CD8-positive, alpha-beta memory T cell (primary cell): ENCODE measurements at places on chromosomes 11 and 22. TPM values are rescaled to one million over a fixed set of nuclear protein-coding genes. Genes with fewer than 3 reads are reported as not detected.
A peak's percentile ranks its signal among the peaks of the same experiment; 100 is the strongest.

- DNase-seq = peak; percentile 16
- no peak overlapping the region for H3K27ac ChIP-seq
- no peak overlapping the region for H3K4me3 ChIP-seq
- H3K27me3 ChIP-seq = no peaks in the 10 kb centered on the region
- H3K36me3 ChIP-seq = no peaks in the 10 kb centered on the region
These were observed 56.0 kb downstream of the GLYATL2 start for GRCh38 chr11:58788355-58789023.

Gene C11orf71
- polyA plus RNA-seq = 10.0 TPM

DNA sequence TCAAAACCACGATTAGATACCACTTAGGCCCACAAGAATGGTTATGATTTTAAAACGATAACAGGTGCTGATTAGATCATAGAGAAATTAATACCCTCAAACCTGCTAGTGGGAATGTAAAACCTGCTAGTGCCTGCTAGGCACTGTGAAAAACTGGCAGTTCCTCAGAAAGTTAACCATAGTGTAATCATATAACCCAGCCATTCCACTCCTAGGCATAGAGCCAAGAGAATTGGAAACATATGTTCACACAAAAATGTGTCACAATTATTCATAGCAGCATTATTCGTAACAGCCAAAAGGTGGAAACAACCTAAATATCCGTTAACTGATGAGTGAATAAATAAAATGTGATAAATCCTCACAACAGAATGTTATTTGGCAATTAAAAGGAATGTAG lies 122.2 kb upstream of the SYN3 start:
- DNase-seq = no peak
- H3K4me1 ChIP-seq = no peaks in the 10 kb centered on the region
- no peaks in the 10 kb centered on the region for H3K36me3 ChIP-seq
- H3K27me3 ChIP-seq = no peaks in the 10 kb centered on the region

DNA sequence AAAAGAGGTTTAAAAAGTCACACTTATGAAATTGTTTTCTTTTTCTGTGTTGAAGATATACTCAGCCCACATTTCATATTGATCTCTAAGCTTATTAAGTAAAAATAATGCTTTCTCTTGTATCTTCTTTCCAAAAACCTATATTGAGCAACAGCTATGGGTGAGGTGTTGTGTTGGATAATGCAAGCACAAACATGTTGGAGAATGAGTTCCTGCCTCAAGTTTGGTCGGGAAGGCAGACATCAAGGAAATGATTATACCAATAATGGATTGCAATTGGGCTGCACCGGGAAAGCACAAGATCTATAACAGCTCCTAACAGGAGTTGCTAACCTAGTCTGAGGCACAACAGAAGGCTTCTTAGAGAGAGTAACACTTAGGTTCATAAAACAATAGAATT lies 308.9 kb upstream of the MPPED2 start:
- H3K4me1 ChIP-seq = no peaks in the 10 kb centered on the region
- no peak overlapping the region for H3K4me3 ChIP-seq
- no peaks in the 10 kb centered on the region for H3K36me3 ChIP-seq
- no peak overlapping the region for H3K27ac ChIP-seq
- no peak for DNase-seq

GRCh38 chr11:3747704-3748103 lies 49.6 kb downstream of the NUP98 start:
- no peak overlapping the region for H3K4me3 ChIP-seq
- H3K36me3 ChIP-seq = peaks cover 38% of the 10 kb centered on the region
- H3K27ac ChIP-seq = no peak overlapping the region
- H3K27me3 ChIP-seq = no peaks in the 10 kb centered on the region
- no peak for DNase-seq
- no peaks in the 10 kb centered on the region for H3K4me1 ChIP-seq

Gene CCDC15
- polyA plus RNA-seq = 1.6 TPM

- peaks cover 9% of the 10 kb centered on the region for H3K36me3 ChIP-seq
- no peak overlapping the region for H3K27ac ChIP-seq
- H3K27me3 ChIP-seq = no peaks in the 10 kb centered on the region
- H3K4me1 ChIP-seq = no peaks in the 10 kb centered on the region
- DNase-seq = no peak
These were observed 27.1 kb downstream of the RNF121 start for GRCh38 chr11:71955898-71956456.

Gene MRGPRX4
- polyA plus RNA-seq = not detected

Gene TMEM134
- 152 TPM for polyA plus RNA-seq

Gene CDC42EP1
- polyA plus RNA-seq = not detected

DNA sequence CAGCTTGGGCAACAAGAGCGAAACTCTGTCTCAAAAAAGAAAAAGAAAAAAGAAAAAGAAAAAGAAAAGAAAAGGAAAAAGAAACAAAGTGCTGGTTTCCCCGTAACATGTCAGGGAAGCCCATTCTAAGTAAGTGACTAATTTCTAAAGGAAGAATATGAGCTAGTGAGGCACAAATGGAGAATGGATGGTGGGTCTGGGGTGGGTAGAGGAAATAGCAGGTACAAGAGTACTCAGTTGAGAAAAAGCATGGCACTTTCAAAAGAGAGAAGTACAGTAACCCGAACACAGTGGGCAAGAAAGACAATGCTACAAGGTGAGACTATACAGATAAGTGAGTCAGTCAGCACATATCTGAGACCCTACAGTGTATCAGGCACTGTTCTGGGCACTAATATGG lies 4.5 kb downstream of the MAJIN start:
- no peak for DNase-seq
- no peaks in the 10 kb centered on the region for H3K36me3 ChIP-seq
- no peaks in the 10 kb centered on the region for H3K27me3 ChIP-seq
- peaks cover 4% of the 10 kb centered on the region for H3K4me1 ChIP-seq

DNA sequence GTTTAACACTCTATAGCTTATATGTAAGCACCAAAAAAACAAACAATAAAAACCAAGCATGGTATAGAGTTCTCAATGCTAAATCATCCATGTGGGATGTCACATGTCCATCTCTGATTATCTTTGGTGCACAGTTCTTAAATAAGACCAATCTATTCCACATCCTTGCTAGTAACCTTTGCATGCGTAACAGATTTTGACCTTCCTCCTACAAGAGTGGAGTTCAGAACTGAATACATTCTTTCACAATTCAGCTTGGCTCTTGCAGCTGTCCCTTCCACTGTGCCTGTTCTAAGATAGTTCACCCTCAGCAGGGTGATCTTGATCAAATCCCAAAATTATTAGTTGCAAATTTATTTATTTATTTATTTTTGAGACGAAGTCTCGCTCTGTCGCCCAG lies 21.1 kb downstream of the PRR14L start:
- no peak overlapping the region for H3K4me3 ChIP-seq
- no peaks in the 10 kb centered on the region for H3K27me3 ChIP-seq
- DNase-seq = no peak
- no peak overlapping the region for H3K27ac ChIP-seq
- no peaks in the 10 kb centered on the region for H3K4me1 ChIP-seq
- peaks cover 3% of the 10 kb centered on the region for H3K36me3 ChIP-seq

Gene TIMP3
- polyA plus RNA-seq = not detected

DNA sequence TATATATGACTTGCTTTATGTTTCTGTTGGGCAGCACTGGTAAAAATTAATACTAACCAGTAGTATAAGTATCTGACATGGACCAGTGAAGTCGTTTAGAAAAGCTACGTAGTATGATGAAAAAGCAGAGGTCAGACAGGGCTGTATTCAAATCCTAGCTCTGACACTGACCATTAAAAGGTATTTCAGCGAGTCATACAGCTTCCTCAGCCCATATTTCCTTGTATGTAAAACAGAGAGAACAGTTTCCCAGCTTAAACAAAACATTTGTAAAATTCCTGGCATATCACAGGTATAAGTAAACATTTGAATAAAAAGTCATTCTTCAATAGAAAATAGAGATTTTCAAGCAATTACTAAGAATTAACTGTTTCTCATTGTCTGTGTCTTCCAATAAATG lies 4.2 kb downstream of the NOX4 start:
- no peak overlapping the region for H3K4me3 ChIP-seq
- H3K36me3 ChIP-seq = no peaks in the 10 kb centered on the region
- no peaks in the 10 kb centered on the region for H3K4me1 ChIP-seq
- DNase-seq = no peak
- H3K27me3 ChIP-seq = no peaks in the 10 kb centered on the region
- no peak overlapping the region for H3K27ac ChIP-seq

GRCh38 chr11:127993788-127994187 lies 593.6 kb downstream of the ETS1 start:
- no peaks in the 10 kb centered on the region for H3K4me1 ChIP-seq
- H3K4me3 ChIP-seq = no peak overlapping the region
- no peak overlapping the region for H3K27ac ChIP-seq
- DNase-seq = no peak
- H3K36me3 ChIP-seq = no peaks in the 10 kb centered on the region

- H3K36me3 ChIP-seq = peaks cover 45% of the 10 kb centered on the region
- no peaks in the 10 kb centered on the region for H3K4me1 ChIP-seq
- no peak for DNase-seq
- no peak overlapping the region for H3K4me3 ChIP-seq
- no peak overlapping the region for H3K27ac ChIP-seq
These were observed 68.3 kb downstream of the SPECC1L start for GRCh38 chr22:24338726-24339451.

Gene TREH
- polyA plus RNA-seq = not detected

Gene P2RX3
- polyA plus RNA-seq = not detected

DNA sequence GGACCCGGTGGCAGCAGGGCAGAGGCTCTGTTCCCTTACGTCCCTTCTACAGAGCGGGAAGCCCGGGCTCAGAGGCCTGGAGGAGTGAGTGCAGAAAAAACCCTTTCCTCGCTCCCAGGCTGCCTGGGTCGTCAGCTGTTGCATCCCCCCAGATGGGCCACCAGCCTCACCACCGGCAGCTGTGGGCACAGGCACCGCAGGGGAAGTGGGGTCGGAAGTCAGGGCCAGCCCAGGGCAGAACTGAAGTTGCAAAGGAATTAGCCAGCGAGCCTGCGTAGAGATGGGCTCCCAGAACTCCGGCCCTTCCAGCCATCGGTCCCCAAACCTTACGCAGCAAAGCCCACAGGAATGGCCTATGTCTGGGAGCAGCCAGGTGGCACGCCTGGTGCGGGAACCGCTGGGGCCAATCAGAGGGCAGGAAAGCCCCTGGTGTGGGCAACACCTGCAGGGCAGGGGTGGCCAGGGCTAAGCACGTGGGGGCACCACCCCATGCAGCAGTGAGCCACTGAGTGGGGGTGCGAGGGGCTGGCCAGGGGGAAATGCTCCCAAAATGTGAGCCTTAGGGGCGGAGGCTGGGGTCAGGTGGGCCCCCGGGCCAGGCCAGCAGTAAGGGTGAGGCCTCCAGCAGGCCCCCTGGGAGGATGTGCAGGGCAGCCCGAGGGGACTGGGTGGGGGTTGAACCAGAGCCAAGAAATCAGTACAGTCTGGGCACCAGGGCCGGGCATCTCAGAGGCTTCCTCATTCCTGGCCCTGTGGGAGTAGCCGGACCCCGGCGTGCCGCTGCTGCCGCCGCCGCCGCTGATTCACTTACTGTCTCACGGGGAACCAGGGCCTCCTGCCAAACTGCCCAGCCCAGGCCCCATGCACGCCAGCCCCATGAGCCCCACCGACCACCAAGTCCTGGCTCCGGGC lies 58.2 kb downstream of the WNT7B start:
- no peak overlapping the region for H3K27ac ChIP-seq
- H3K4me3 ChIP-seq = no peak overlapping the region
- H3K4me1 ChIP-seq = no peaks in the 10 kb centered on the region
- H3K27me3 ChIP-seq = no peaks in the 10 kb centered on the region
- no peak for DNase-seq

- no peak overlapping the region for H3K27ac ChIP-seq
- H3K36me3 ChIP-seq = no peaks in the 10 kb centered on the region
- H3K4me3 ChIP-seq = no peak overlapping the region
- H3K27me3 ChIP-seq = no peaks in the 10 kb centered on the region
These were observed 6.5 kb downstream of the TMEM25 start for GRCh38 chr11:118537409-118537980.

- H3K4me3 ChIP-seq = peak overlapping the region; percentile 93
- H3K4me1 ChIP-seq = peaks cover 28% of the 10 kb centered on the region
- H3K27me3 ChIP-seq = no peaks in the 10 kb centered on the region
- no peak for DNase-seq
These were observed 777 bp downstream of the LTO1 start for GRCh38 chr11:69674267-69674885.

Gene CRYBA4
- not detected for polyA plus RNA-seq

GRCh38 chr22:50292643-50293440 lies 14.6 kb downstream of the PLXNB2 start:
- H3K4me3 ChIP-seq = no peak overlapping the region
- H3K27me3 ChIP-seq = peaks cover 9% of the 10 kb centered on the region
- H3K27ac ChIP-seq = no peak overlapping the region
- no peaks in the 10 kb centered on the region for H3K4me1 ChIP-seq
- no peak for DNase-seq

Gene CCDC157
- 1.4 TPM for polyA plus RNA-seq
